ENCODE measurements at places on chromosomes 2 and 18.

DNA sequence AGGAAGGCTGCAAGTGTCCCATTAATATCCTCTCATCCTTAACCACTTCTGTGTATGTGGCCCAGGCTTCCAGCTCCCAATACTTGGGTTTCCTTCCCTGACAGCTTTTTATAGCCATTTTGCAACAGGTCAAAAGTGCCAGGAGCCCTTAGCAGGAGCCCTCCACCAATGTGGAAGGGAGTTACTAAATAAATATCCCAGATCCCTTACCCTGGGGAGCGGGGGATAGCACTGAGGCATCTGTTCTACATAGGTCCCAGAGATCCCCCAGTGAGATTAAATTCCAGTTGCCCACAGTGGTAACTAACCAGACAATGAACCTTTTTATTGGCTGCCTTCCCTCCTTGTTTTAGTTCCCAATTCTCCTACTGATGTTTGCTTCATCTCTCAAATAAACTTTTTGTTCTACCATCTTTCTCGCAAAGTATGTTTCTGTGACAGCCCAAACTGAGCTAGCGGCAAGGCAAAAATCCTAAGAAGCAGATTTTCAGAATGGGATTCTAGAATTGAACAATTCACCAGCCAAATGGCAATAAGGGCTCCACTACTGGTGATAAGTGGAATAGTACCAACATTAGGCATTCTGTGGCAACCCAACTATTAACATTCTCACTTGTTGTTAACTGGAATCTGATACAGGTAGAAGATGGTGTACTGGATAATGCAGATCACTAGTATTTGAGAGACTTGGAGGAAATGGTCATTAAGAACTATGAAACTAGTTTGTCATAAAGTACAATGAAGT lies 83.9 kb upstream of the MAPRE2 start:
- DNase-seq = no peak

GRCh38 chr2:199303728-199304177 lies 154.0 kb downstream of the SATB2 start:
- no peak for DNase-seq

DNA sequence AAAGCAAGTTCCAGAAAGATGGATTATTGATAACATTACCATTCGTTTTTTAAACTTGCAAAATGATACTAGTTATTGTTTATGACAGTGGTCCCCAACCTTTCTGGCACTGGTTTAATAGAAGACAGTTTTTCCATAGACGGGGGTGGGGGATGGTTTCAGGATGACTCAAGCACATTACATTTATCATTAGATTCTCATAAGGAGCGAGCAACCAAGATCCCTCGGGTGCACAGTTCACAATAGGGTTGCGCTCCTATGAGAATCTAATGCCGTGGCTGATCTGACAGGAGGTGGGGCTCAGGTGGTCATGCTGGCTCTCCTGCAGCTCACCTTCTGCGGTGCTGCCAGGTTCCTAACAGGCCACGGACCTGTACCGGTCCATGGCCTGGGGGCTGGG lies 86.2 kb downstream of the BCL2 start:
- DNase-seq = no peak

DNA sequence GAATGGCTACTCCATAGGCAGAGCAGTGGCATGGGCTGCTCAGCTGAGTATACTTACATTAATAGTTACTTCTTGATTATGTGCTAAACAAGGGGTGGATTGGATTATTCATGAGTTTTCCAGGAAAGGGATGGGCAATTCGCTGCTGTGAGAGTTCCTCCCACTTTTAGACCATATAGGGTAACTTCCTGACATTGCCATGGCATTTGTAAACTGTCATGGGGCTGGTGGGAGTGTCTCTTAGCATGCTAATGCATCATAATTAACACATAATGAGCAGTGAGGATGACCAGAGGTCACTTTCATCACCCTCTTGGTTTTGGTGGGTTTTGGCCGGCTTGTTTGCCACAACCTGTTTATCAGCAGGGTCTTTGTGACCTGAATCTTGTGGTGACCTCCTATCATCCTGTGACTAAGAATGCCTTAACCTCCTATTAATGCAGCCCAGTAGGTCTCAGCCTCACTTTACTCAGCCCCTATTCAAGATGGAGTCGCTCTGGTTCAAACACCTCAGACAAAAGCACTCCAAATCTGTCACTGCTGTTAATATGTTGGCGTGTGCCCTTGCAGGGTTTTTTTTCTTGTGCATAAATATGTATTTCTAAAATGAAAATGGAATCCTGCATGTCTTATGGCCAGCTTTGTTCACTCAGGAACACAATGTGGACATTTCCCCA lies 56.0 kb downstream of the CYBRD1 start:
- no peak for DNase-seq

DNA sequence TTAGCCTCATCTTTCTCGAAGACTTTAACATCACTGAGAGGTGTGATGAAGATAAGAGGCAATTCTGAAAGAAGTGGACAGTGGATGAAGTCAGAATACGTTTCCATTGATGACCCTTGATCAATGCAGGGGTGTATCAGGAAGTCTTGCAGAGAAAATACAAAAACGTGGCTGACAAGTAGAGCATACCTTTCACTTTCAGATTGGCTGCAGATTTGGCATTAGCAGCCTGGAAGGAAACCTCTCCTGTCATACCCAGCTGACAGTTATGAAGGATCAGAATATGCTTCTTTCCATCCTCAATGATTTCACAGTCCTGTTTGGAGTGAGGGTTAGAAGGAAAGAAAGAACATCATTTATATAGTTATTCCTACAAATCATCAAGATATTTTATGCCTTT lies 152.5 kb downstream of the PLEKHA3 start:
- DNase-seq = no peak

DNA sequence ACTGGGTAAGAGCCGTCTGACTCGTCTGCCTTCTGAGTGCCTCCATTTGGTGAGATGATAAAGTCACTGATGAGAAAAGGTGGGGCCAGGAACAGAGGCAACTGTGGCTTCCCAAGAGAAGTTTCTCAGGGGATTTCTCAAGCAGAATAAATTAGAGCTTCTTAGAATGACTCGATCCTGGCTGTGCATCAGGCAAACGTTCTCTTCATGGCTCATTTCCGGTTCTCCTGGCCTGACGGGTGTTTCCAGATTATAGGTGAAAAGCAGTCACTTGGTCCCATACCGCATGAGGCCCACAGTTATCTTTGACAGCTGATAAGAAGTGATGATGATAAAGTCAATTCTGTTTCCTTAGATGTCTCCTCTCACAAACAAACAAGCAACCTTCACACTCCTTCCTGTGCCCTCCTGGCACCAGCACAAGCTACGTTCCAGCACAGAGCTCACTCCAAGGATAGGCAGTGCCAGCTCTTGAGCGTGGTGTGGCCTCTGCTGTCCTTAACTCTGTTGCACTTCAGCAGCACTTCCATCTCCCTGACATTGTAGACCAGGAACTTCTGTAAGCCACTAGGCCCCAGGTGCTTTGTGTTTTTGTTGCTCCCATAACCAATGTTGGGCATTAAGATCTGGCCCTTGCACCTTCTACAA lies 37.8 kb upstream of the KCNF1 start:
- DNase-seq = no peak

GRCh38 chr2:109415581-109416013 lies 198.2 kb downstream of the SEPTIN10 start:
- DNase-seq = no peak

DNA sequence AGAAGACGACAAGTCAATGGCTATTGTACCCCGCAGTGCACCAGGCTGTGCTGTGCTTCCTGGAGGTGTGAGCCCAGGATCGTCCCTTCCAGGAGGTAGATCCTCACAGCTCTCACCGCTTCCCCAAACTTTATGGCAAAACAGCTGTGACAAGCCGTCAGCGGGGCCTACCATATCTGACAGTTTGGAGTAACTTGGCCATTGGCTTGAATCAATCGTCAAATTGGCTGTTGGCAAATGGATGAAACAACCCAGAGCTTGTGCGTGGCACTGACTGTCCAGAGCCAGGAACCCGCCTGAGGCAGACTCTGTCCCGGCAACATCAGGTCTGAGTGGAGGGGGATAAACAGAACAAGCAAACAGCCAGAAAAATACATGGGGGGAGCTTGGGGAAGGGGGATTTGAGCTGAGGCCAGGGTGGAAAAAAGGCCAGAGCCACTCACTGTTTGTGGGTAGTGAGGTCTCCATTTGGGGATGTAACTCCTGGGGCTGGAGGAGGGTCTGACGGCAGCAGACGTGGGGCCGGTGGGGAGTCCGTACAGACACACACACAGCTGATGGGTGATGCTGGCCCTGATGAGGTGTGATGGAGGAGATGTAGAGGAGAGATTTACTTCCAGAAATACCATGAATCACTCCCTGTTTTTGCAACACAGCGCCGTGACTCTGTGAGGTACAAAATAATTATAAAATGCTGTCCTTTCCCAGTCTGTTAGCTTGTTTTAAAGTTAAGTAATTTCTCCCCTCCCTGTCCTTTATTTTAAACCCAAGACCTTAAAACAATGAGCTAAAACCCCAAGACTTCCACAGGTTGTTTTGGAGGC lies 174.8 kb downstream of the TWIST2 start:
- no peak for DNase-seq

GRCh38 chr2:197304556-197305011 lies 6.0 kb downstream of the ANKRD44 start:
- no peak for DNase-seq

DNA sequence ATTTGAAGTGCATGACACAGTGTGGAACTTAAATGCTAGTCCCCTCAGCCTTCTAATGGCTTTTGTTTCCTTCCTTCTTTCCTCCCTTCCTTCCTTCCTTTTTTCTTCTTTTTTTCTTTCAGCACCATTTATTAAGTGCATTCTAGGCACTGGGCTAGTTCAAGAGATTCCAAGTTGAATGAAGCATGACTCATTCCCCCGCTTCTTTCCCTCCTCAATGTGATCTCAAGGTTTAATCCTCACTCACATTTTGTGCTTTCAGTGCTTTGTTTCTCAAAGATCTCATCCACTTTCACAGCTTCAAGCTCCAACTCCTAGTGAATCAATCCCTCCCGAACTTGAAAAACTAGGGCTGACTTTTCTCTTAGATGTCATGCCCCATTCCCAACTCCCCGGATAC lies 90.1 kb downstream of the LBH start:
- no peak for DNase-seq

DNA sequence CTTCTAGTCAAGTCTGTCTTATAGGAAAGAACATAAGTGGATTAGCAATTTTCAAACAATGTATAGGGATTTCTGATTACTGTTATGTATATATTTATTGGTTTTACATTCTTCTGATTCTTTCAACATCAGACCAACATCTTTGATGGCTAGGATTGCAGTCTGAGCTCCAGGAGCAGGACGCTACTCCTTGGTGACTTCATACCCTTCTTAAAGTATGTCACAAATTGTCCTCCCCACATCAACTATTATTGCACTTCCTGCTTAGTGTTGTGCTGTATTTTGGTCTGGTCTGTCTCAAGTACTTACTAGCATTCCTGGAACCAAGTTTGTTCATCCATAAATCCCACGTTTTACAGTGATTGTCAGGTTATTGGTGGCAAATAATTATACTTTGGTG lies 49.0 kb downstream of the MAP2 start:
- DNase-seq = no peak

GRCh38 chr2:196291426-196291825 lies 120.0 kb upstream of the STK17B start:
- DNase-seq = no peak

- no peak for DNase-seq
Measured at GRCh38 chr18:44742718-44743311, 62.1 kb downstream of the SETBP1 start.

GRCh38 chr2:195503208-195503607 lies 153.8 kb upstream of the SLC39A10 start:
- DNase-seq = no peak

DNA sequence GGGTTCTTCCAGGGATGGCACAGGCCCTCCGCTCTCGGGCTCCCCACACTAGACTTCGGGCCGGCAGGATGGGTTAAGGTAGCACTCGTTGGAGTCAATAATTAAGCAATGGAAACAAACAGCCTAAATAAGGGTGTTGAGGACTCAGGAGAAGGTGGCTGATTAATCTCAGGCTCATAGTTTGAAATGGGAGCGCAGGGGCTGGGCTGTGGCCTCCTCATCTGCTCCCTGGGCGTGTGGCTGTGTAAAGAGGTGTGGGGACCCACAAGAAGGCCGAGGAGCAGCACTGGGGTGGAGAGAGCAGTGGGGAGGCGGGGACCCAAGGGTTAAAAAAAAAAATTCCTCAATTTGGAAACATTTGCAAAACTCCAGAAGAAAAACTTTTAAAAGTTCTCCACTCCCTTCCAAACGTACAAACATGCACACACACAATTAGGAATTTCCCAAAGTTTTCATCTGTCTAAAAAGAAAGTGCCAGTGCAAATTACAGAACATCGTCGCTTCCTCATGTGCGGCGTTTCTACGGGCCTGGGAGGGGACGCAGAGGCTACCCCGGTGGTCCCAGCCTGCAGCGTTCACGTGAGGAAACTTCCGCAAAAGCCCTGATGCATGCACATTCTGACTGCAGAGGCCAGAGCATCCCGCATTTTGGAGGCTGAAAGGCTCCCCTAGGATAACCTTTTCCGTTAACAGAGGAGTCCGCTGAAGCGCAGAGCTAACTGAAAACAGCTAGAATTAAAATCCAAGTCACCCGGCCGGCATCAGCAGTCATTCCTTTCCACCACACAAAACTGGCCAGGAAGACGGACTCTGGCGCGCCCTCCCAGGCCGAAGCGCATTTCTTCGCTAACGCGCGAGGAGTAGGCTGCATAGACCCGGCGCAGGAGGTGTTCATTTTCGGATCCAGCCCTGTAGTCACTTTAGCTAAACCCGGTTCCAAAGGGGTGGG lies 1.0 kb upstream of the TUBB6 start:
- no peak for DNase-seq

GRCh38 chr2:113692698-113693428 lies 63.6 kb downstream of the SLC35F5 start:
- DNase-seq = no peak

DNA sequence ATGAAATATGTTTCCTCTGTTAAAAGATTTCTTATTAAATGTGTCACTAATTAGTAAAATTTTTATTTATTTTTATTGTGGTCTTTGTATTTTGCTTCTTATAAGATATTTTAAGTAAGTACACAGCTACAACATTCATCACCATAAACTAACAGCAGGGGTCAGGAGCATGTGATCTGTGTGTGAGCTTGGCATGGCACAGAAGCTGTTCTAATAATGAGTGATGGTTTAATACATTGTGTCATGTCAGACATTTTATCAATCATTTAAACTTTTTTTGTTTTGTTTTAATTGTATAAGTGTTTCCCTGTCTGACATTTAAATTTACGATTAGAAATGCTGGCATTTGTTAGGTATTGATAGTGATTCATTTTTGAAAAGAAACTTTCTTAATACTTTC lies 585.4 kb downstream of the DSC3 start:
- no peak for DNase-seq

DNA sequence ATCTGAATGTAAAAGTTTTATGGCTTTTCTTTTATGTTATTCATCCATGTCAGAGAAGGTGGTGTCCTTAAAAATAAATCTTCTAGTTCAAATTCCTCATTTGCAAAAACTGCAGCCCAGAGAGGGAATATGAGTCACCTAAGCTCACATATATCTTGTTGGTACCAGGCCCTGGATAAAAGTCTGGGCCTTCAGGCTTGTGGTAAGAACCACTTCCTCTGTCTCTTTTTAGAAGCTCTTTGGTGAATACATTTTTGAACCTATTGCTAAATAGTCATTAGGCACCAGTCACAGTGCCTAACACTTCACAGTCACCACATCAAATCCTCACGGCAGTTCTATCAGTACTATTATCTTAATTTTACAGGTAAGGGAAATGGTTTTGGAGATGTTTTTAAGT lies 199.2 kb downstream of the KCNS3 start:
- DNase-seq = no peak

- DNase-seq = no peak
Measured at GRCh38 chr2:190511104-190511503, 23.4 kb downstream of the NEMP2 start.

GRCh38 chr2:109264595-109265328 lies 135.8 kb downstream of the SH3RF3 start:
- no peak for DNase-seq

Measured in stimulated activated CD8-positive, alpha-beta memory T cell treated with anti-CD3 and anti-CD28 coated beads, Interleukin-15, amount 100 ng/mL, for 4 hours (primary cell).